Stimulated activated CD8-positive, alpha-beta memory T cell treated with anti-CD3 and anti-CD28 coated beads, Interleukin-7, amount 100 ng/mL, for 1 hour (primary cell): ENCODE measurements at places on chromosomes 13 and 19.

GRCh38 chr19:2043251-2043641, 7.8 kb downstream of the MKNK2 start:
- DNase-seq, result no peak

GRCh38 chr19:28313633-28314032, 899.3 kb downstream of the UQCRFS1 start:
- no peak for DNase-seq

DNA sequence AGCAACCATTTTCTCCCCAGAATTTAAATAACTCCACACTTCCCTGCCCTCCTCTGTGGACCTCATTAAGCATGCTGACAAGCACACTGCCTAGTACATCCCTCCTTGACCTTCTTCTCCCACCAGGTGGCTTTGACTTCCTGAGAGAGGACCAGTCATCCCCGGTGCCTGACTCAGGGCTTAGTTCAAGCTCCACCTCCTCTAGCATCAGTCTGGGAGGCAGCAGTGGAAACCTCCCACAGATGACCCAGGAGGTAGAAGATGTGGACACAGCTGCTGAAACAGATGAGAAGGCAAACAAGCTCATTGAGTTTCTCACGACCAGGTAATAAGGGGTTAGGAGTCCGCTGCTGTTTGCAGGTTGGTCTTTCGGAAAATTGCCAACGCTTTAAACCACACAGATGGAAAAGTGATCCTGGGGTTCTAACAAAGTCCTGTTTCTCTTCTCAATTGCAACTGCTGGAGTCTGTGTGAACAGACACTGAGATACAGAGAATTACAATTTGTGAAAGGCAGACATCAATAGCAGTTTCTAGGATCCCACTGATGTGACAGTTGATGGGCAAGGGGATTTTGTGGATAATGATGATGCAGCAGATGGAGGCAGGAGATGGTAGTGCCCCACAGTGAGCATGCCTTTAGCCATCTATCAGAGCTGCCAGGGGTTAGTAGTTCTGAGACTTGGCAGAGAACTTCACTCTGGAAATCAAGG, 86.7 kb downstream of the ZAR1L start:
- no peak for DNase-seq

DNA sequence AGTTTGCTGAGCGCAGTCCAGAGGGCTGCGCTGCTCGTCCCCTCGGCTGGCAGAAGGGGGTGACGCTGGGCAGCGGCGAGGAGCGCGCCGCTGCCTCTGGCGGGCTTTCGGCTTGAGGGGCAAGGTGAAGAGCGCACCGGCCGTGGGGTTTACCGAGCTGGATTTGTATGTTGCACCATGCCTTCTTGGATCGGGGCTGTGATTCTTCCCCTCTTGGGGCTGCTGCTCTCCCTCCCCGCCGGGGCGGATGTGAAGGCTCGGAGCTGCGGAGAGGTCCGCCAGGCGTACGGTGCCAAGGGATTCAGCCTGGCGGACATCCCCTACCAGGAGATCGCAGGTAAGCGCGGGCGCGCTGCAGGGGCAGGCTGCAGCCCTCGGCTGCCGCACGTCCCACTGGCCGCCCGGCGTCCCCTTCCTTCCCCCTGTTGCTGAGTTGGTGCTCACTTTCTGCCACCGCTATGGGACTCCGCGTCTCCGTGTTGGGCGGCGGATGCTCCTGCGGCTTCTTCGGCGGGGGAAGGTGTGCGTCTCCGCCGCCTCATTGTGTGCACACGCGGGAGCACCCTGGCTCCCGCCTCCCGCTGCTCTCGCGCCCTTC, 772 bp downstream of the GPC6 start:
- DNase-seq, result no peak

- DNase-seq, result no peak
Measured at GRCh38 chr13:25753976-25754375, 297.8 kb downstream of the SHISA2 start.

DNA sequence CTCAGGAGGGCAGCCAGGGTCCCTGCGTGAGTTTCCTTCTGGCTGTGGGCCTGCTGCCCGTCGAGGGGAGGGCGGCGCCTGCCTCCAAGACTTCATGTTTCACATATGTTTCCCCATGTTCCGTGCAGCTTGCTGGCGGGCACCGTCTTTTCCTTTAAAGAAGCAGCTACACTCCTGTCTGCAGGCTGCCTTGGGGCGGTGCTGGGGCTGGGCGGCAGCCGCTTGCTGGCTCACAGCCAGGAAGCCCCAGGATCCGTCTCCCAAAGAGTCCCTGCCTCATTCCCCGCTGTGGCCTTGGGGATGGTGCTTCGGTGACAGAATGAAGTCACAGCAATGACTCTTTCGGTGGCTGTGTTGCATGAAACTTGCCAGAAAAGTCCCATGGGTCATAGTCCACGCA, 24.9 kb downstream of the PIAS4 start:
- DNase-seq, result no peak

GRCh38 chr19:45276284-45276687, 25.2 kb downstream of the MARK4 start:
- DNase-seq, result no peak

- no peak for DNase-seq
Measured at GRCh38 chr19:53057904-53058580, 13.5 kb downstream of the ERVV-2 start.

GRCh38 chr19:46978171-46978869, 41.3 kb upstream of the NPAS1 start:
- no peak for DNase-seq

DNA sequence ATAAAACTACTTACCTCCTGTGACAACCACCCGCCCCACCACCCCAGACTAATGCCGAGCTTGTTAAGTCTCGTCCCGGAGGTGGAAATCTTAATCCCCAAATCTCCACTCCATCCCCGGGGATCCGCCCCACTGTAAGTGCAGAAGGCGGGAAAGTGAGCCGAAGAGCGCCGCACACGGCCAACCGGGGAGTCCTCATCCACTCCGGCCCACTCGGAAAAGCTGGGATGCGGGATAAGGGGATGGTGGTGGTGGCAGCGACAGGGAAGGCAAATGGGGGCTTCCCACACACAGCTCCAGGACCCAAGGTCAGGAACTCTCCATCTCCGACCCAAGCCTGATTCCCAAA, 621 bp downstream of the FBL start:
- no peak for DNase-seq

DNA sequence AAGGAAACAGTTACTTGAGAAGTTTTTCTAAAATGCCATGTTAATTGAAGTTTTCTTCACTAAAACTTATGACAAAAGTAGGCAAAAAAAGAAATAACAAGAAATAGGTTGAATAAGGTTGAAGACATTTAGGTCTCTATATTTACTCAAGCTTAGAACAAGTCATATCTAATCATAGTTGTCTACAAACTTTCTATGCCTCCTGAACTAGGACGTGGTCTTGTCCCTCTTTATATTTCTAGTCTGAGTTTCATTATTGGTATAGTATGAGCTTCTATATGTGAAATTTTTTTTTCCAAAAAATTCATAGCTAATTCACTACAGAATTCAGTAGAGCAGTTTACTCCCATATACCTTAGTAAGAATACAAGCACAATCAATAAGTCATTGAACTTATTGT, 836.4 kb downstream of the SLITRK6 start:
- DNase-seq, result no peak

DNA sequence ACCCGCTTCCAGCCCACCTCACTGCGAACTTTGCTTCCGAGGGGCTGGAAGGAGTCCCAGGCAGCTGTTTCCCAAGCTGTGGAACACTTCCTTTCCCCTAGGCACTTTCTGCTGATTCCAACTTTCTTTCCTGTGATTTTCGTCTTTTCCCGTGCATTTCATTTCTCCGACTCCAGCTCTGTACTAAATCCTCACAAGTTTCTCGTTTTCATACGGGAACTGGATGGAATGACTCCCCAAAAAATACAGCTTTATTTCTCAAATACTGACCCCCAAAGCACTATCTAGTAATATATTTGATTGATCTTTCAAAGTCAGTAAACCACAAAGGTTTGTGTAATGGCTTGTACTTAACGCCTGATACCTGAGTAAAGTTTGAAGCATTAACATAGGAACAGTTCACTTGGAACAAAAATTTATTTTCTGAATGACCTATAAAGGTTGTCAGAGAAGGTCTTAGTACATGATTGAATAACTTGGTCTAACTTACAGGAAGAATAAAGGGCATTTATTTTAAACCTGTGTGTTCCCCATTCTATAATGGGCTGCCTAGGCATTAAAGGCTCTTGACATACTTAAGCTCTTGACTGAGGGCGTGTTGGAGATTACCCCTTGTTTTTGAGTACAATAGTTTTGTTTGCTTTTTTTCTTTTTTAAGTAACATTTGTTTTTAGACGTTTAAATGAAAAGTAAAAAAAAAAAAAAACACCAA, 1.3 kb upstream of the PCDH9 start:
- no peak for DNase-seq

GRCh38 chr13:35987572-35988513, 143.3 kb downstream of the DCLK1 start:
- DNase-seq, result no peak

- DNase-seq, result no peak
Measured at GRCh38 chr13:48236528-48237353, 3.7 kb downstream of the ITM2B start.

DNA sequence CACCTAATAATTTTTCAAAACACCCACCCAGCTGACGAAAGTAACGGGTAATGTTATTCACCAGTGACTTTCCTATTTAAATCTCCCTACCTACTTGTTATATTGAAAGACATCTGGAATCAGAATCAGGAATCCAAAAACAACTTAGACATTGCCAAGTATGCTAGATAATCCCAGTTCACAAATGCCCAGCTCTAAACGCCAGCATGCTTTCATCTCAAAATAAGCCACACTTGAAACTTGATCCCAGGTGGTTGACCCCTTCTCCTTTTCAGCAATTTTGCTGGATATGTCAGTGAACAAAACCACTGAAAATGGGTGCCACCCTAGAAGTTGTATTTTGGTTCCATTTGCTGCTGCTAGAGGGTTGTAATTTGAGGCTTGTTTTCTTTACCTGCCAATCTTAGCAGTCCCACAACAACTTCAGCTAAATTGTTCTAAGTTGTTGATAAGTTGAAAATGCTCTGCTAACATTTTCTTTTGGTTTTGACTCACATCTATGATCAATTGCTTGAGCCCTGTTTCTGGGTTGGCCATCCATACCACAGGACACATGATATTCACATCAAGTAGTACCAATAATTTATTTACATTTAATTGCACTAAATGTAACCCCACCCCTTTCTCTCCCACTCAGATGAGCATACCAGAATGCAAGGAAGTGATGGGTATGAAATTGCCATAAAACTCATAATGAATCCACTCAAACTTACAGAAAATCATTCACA, 66.4 kb downstream of the DCT start:
- DNase-seq, result no peak

DNA sequence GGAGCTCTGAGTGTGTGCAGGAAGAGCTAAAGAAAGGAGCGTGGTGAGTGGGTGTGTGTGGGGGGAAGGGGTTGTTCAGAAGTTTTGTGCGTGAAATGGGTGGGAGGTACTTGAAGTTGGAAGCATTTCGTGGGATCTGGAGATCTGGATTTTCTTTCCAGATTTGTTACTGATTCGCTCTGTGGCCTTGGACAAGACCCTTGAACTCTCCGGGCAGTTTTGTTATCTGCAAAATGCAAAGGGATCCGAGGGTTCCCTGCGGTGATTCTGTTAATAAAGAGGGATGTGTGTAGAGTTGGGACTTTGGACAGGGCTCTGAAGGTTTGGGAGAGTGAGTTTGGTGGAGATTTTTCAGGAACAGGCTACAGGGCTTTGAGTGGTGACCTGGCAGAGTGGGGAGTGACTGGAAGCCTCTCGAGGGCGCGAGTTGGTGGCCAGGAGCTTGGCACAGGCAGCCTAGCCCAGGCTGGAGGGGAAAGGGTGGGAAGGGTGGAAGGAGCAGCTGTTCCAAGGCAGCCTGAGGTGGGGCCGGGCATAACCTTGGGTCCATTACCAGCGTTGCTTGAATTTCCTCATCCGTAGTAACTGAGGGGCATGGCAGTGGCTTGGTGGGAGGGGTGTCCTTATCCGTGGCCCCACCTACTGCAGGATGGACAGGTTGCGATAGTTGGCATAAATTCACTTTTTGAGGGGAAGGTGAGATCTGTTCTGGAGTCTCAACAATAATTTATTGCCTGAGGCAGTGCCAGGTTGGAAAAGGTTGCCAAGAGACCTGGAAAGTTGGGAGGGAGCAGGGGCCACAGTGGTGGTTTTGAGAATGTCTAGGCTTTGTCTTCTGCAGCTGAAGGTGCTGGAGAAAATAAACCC, 2.1 kb downstream of the ACTN4 start:
- no peak for DNase-seq

GRCh38 chr19:815079-815774, 6.5 kb downstream of the PLPPR3 start:
- DNase-seq, result no peak

DNA sequence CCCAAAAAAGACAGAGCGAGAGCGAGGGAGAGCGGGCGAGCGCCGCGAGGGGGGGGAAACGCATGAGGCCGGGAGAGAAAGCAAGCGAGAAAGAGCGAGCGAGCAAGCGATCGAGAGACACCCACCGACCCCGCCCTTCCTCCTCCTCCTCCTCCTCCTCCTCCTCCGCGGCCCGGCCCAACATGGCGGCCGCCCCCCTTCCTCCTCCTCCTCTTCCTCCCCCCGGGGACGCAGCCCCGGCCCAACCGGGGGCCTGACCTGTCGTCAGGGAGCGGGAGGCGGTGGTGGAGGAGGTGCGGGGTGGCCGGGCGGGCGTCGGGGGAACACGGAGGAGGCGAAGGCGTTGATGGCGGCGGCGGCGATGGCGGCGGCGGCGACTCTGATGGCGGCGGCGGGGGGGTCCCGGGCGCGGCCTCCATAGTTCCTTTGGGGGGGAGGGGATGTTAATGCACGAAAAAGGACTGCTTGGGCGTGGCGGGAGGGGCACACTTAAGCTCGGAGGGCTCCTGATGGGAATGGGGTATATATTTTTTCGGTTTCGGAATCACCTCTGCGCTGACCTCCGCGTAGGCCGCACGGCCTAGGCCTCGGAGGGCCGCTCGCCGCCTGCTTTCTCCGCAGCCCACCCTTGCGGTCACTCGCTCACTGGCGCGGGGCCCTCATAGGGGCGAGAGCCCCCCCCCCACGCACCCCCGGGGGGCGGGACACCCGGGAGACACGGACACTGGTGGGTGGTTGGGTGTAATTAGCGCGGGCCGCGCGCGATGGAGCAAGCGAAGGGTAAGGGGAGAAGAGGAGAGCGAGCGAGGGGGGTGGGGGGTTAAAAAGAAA, 1.2 kb downstream of the ZC3H4 start:
- peak; percentile 78 for DNase-seq

DNA sequence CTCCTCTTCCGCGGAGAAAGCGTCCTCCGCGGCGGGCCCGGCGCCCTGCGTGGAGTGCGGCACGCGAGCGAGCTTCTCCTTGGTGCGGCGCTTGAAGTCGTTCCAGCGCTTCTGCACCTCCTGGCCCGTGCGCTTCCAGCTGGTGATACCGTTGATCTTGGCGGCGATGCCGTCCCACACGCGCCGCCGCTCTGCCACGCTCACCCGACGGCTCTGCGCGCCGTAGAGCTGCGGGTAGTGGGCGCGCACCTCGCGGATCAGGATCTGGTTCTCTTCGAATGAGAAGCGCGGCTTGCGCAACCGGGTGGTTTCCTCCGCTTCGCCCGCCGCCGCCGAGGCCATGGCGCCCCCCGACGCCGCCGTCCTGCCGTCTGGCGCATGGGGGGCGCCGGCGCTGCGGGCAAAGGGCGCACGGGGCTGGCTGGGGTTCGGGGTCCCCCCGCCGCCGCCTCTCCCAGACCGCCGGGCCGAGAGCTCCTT, 941 bp downstream of the MYPOP start:
- no peak for DNase-seq

GRCh38 chr19:10747674-10748073, 29.8 kb downstream of the DNM2 start:
- DNase-seq, result no peak
